Thoracic aorta (tissue), 2 donors: ENCODE measurements at places on chromosomes 6 and 20.
A peak's percentile ranks its signal among the peaks of the same experiment; 100 is the strongest.

DNA sequence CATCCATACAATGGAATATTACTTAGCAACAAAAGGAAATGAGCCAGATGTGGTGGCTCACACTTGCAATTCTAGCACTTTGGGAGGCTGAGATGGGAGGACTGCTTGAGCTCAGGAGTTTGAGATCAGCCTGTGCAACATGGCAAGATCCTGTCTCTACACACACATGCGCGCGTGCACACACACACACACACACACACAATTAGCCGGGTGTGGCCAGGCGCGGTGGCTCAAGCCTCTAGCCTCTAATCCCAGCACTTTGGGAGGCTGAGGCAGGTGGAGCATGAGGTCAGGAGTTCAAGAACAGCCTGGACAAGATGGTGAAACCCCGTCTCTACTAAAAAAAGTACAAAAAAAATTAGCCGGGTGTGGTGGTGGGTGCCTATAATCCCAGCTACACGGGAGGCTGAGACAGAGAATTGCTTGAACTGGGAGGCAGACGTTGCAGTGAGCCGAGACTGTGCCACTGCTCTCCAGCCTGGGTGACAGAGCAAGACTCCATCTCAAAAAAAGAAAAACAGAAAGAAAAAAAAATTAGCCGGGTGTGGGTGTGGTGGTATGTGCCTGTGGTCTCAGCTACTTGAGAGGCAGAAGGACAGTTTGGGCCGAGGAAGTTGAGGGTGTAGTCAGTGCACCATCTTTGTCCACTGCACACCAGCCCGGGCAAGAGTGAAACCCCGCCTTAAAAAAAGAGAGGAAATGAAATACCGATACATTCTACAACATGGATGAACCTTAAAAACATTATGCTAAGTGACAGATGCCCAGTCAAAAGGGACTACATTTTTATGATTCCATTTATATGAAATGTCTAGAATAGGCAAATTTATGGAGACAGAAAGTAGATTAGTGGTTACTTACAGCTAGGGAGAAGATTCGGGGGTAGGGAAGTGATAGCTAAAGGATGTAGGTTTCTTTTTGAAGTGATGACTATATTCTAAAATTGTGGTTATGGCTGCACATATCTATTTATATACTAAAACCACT lies 52.5 kb downstream of the RBL1 start:
- no peak for DNase-seq

- no peak for DNase-seq
These were observed 14.5 kb downstream of the TFAP2A start for GRCh38 chr6:10400330-10400729.

DNA sequence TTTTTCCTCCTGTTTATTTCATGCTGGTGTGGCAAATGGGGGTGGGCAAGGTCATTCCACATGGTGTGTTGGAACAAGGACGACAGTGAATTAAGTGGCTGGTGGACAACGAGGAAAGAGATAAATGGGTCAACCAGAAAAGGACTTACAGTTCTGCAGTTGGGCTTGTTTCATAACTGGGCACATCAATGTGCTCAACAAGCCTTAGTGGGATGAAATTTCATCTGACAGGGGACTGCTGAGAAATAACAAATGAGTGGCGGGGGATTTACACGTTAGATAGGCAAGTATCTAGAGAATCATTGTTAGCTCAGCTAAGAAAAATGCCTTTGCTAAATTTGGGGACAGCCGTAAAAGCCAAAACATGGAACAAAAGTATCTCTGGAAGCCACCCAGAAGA lies 163.6 kb downstream of the NRN1 start:
- no peak for DNase-seq

DNA sequence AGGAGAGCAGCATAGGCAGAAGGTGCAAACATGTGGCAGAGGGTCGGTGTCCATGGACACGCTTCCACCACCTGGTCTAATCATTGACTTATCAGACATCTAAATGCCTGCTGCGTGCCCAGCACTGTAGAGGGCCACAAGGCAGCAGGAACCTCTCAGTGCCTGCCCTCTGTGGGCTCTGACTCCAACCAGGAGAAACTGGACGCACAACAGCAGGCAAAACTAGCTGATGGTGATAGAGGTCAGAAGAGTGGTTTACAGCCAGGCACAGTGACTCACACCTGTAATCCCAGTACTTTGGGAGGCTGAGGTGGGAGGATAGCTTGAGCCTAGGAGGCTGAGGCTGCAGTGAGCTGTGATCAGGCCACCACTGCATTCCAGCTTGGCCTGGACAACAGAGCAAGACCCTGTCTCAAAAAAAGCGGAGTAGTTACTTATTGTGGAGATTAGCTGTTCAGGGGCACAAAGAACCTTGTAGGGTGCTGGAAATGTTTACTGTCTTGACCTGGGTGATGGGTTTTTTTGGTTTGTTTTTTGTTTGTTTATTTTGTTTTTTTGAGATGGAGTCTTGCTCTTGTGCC lies 46.5 kb downstream of the PPARD start:
- no peak for DNase-seq

DNA sequence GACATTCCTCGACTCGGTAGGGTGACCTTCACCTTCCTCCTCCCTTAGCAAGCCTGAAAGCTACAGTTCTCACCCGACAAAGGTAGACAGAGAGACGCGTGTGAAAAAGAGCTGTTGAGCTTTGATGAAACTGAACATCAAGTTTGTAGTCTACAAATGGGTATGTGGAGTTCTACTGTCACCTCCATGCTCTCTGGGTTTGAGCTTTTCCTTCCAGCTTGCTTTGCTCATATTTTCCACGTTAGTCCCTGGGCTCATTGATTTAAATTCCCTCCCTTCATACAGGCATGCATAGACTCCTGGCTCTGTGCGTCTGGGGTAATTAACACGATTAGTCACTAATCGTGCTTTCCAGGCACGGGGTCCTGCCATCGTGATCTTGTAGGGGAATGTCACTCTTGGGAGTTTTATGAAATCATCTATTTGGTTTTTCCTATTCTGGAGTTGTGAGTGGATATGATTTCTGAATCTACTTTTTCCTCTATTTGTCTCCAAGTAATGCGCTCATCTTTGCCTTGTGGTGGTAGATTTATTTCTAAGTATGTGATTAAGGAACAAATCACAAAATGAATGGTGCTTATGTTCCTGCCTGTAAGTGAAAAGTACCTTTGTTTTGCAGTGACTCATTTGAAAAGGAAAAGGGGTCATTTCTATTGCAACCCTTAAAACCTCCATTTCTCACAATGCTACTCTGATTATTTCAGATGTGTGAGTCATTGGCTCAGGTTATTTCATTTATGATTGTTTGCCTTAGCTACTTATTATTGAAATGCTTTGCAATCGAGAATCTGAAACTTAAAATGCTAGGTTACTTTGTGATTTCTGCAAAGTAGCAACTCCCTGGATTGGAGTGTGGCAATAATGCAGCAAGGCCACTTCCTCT lies 154.6 kb downstream of the ZDHHC14 start:
- no peak for DNase-seq

- DNase-seq = no peak
These were observed 83.0 kb upstream of the CITED2 start for GRCh38 chr6:139457476-139457875.

- DNase-seq = no peak
These were observed 254.2 kb downstream of the ERMARD start for GRCh38 chr6:170005665-170006064.

- DNase-seq = no peak
These were observed 321.2 kb upstream of the ADGRB3 start for GRCh38 chr6:68313911-68314310.

DNA sequence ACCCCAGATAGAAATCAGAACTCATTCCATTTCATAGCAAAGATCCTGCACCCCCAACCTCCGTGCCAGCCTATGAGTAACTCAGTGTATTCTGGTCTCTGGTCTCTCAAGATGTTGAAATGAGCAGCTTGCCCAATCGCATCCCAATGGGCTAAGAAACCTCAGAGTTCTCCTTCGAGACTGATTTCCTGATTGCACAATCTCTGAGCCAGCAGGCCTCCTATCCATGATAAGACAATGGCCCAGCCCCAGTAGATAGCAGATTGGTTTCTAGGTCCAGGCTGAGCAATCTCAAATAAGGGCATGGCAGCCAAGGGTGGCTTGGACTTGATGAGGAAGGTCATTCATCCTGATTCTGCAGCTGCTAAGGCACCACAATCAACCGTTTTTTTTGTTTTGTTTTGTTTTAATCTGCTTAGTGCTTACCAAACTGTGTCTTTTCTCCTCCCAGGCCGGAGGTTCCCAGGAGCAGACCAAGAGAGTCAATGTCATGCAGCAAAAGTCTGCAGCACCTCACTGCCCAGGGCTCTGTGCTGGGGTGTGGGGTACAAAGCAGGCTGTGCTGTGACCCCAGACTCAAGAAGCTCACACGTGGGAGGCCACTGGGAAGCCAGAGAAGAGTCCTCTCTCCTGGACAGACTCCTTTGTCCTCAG lies 125.1 kb upstream of the NXT1 start:
- peak; percentile 47 for DNase-seq

GRCh38 chr6:170135461-170135820 lies 155.4 kb downstream of the DLL1 start:
- DNase-seq = no peak

- DNase-seq = no peak
These were observed 154.2 kb upstream of the MAFB start for GRCh38 chr20:40843251-40843650.

DNA sequence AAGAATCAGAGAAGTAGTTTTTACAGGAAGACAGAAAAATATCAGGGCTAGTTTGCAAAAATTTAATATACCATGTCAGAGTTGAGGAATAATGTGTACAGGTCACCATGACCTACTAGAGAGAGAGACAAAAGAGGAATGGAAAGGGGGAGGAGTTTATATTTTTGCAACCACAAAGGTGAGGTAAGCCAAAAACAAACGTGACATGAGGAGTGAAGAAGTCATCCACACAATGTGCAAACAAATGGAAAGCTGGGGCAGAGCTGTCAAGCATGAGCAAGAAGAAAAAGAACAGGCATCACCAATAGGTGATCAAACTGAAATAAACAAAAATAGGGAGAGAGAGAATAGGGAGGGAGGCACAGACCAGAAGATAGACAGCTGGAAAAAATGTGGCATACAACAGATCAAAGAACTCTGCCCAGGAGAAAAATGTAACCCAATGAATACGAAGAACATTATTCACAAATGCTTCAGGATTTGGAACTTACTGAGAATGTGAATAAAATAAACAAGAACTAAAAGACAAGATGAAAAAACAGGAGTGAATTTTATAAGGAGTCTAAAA lies 15.5 kb downstream of the RARS2 start:
- no peak for DNase-seq
